NT2/D1 (cell line): ENCODE measurements at places on chromosomes 16 and 17.

GRCh38 chr17:50026837-50027171, 29.1 kb upstream of the ITGA3 start:
- peak; percentile 52 for DNase-seq

DNA sequence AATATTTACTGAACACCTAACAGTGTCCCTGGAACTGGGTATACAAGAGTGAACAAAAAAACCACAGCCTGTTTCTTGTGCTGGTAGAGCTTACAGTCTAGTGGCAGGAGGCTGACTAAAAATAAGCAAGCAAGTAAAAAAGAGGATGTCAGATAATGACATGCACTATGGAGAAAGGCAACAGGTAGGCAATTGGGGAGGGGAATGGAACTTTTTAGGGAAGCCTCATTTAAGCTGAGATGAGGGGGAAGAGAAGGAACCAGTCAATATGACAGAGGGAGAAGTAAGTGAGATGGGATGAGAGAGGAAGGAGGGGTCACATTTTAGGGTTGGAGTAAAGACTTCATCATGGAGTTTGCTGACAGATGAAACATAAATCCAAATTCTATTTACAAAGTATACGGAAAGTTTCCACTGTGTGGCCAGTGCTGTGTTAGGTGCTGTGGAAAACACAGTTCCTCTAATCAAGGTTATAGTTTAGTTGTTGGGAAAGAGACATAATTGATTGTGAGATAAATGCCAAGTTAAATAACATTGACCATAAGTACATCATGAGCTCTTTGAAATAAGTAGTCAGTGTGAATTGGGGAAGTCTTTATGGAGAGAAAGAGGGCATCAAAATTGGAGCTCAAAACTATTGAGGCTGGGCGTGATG, 251.4 kb downstream of the FTO start:
- no peak for DNase-seq

DNA sequence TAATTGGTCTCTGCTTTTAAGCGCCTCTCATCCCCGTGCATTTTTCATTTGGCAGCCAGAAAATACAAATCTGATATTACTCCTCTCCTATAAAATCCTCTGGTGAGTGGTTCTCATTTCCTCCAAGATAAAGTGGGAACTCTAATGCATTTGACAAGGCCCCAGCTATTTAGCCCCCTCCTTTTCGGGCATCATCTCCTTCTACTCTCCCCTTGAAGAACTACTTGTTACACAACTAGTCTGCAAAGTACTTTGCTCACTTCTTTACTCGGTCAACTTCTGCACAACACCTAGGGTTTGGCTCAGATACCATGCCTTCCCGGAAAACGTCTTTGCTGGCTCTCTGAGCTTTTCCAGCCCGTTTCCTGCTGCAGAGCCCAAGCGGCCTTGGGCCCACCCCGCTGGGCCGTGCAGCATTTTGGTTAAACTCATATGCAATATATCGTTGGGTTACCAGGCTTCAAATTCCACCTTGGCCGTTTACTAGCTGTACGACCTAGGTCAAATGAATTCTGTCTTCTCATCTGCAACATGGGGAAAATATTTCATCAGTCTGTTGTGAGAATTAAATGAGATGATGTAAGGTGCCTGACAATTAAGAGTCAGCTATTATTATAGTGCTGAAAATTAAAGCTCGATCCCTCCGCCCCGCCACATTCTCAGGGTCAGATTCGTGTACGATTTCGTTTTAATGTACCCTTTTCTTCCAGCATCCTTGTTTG, 883 bp upstream of the TAF15 start:
- DNase-seq, result no peak

GRCh38 chr17:10270258-10270657, 71.9 kb upstream of the GAS7 start:
- DNase-seq, result no peak

DNA sequence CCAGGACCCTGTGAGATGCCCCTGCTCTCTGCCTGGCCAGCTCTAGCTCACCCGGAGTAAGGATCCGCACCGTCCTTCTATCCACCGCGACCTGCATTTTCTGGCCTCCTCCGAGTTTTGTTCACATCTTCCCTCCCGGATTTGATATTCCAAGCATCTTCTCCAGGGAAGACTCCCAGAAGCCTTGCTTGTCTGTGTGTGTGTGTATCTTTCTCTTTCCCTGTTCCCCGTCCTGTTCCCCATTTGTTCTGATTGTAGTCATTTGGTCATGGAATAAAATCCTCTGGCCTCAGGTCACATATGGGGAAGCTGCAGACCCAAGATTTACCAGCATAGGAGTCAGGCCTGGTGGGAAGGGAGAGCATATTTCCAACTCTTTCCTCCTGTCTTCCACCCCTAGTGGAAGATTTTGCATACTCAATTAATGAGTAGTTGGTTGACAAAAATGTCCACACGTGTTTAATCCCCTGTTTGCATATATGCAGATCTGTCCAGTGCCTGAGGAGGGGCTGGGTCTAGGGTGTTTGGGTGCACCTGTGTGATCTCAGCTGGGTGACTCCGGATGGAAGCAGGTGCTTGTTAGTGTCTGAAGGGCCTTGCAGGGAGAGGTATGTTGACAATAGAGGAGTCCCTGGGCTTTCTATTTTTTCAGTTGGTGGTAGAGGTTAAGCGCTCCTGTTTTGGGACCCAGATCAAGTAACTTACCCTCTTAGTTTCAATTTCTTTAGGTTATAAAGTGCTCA, 1.9 kb downstream of the PRAC1 start:
- DNase-seq, result no peak

- DNase-seq, result no peak
These were observed 8.9 kb upstream of the PPL start for GRCh38 chr16:4945560-4946502.

DNA sequence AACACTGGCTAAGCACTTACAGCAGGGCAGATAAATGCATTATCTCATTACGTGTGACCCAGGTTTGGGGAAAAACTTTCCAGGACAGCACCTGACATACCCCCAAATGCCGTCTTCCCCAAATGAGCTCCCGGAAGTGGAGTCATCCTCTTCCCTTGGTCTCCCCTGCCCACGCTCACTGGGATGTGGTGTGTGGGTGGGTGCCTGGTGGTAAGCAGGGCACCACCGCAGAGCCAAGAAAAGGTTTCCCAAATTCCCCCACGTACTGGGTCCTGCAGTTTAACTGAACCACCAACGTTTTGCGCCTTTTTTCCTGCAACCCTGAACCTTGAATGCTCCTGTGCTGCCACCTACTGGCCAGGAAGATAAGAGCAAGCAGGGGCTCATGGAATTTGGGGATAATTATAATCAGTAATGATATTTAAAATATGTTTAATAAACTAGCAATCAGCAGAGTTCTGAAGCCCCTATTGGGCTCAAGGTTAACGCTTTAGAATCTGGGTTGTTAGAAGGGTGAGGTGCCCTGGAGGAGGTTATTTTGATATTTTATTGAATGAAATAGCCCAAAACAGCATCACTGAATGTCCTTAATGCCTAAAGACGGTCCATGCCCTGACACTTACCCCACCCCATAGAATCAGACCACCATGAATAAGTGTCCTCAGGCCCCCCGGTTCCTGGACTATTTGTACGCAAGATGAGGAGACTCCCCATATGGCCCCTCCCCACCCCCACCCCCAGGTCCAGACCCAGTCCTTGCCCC, 8.0 kb downstream of the SPPL2C start:
- DNase-seq, result peak; percentile 28

GRCh38 chr16:2450535-2450934, 9.4 kb upstream of the TEDC2 start:
- DNase-seq, result no peak

GRCh38 chr16:19223235-19224170, 55.5 kb downstream of the SYT17 start:
- peak; percentile 50 for DNase-seq
